ENCODE measurements at places on chromosomes 13 and 19. TPM values are rescaled to one million over a fixed set of nuclear protein-coding genes. Genes with fewer than 3 reads are reported as not detected.

- DNase-seq, result no peak
Measured at GRCh38 chr13:37534181-37534580, 64.4 kb downstream of the POSTN start.

GRCh38 chr13:28470296-28470695 is 24.6 kb downstream of the FLT1 start:
- no peak for DNase-seq

GRCh38 chr13:101144808-101145419 is 271.4 kb downstream of the NALCN start:
- DNase-seq, result peak; percentile 54

The CLEC4M gene
- not detected for total RNA-seq

The TLE6 gene
- total RNA-seq, result 1.5 TPM

The GGACT gene
- total RNA-seq, result 3.5 TPM

Measured in B cell (primary cell).